ENCODE measurements at places on chromosomes 16 and 17.

DNA sequence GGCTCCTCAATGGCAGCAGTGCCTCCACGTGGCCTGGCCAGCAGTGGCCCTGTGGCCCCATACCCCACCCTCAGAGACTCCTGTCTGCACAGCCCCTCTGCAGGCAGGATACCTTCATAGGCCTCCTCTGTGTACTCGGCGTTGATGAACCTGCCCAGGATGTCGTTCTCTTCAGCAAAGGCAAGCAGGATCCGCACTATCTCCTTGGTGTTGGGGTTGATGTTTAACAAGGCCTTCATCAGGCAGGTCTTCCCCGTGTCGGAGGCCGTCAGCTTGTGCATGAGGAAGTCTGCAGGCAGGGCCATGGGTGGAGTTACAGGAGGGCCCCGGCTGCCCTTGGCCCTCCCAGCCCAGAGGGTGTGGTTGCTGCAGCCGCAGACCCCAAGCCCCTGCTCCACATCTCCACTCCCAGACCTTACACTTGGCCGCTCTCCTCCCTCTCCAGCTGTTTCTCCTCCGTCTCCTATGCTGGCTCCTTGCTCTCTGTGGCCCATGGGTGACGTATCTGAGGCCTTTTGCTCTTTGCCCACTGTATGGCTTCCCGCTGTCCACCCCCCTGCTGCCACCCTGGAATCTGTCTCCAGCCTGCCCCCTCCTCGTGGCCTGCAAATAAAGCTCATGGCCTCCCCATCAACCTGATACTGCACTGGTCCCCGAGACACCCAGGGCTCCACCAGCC, 15.1 kb downstream of the TRPV3 start:
- no peak for DNase-seq

DNA sequence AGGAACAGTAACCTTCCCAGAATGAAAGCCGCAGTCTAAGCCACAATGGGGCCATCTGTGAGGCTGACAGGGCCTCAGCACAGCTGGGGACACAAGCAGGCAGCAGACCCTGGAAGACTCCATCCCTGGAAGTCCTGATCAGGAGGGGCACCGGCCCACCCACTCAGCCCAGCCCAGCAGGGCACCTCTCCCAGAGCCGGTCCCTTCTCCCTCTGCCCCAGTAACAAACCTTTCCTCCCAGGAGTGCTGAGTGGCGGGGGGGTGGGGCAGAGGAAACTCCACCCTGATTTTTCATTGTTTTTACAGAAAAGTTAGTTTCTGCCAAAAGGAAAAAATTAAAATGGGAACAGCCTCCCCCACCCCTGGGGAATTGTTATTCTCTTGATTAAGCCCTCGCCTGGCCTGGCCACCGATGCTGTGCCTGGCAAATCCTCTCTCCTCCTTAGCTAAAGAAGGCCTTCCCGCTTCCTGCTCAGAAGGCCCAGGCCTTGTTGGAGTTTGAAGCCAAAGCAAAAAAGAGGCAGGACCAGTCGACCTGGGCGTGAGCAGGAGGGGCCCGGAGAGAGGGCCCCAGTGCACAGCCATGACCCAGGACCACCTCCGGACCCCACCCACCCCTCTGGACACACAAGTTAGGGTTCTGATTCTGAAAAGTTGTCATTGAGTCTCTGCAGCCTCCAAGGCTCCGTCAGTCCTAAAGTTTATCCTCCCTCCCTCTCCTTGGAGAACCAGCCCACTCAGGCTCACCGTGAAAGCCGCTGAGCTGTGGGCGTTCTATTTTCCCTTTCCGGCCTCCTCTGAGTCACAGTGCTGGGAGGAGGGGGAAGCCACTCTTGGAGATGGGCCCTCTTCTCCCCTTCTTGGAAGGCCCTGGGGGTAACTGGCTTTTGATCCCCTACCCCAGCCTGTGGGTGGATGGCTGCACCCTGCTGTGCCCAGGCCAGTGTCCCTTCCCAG, 128.4 kb upstream of the TNRC6C start:
- no peak for DNase-seq

GRCh38 chr16:30637944-30638343, 12.8 kb upstream of the PRR14 start:
- no peak for DNase-seq

DNA sequence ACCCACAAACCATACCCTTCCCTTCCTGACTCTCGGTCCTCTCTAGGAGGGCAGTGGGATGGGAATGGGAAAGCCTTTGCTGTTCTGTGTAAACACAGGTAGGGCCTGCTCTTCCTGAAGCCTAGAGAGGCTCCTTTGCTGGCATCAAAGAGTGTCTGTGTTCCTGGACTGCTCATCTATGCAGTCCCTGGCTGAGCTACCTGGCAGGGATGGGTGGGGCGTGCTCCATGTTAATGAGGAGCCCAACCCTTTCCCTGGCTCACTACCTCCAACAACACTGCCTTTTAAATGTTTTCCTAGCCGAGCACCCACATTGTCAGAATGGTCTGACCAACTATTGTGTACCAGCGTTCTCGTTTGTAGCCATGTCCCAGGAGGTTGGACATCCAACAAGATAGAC, 26.6 kb upstream of the NAGLU start:
- DNase-seq: no peak

GRCh38 chr17:54235571-54235970, 412.8 kb downstream of the KIF2B start:
- no peak for DNase-seq

- no peak for DNase-seq
These were observed 40.8 kb downstream of the MRM1 start for GRCh38 chr17:36641877-36642845.

- DNase-seq: peak; percentile 88
These were observed at the start of gene STAT5B for GRCh38 chr17:42276359-42276608. Gene STAT5B, minus strand, starts transcription at chr17:42276391. Its CDS starts 44,264 bp downstream, at chr17:42232127.

Measured in NCI-H774 (cell line).